Colonic mucosa (tissue), 4 donors: ENCODE measurements at places on chromosomes 6 and 20.

DNA sequence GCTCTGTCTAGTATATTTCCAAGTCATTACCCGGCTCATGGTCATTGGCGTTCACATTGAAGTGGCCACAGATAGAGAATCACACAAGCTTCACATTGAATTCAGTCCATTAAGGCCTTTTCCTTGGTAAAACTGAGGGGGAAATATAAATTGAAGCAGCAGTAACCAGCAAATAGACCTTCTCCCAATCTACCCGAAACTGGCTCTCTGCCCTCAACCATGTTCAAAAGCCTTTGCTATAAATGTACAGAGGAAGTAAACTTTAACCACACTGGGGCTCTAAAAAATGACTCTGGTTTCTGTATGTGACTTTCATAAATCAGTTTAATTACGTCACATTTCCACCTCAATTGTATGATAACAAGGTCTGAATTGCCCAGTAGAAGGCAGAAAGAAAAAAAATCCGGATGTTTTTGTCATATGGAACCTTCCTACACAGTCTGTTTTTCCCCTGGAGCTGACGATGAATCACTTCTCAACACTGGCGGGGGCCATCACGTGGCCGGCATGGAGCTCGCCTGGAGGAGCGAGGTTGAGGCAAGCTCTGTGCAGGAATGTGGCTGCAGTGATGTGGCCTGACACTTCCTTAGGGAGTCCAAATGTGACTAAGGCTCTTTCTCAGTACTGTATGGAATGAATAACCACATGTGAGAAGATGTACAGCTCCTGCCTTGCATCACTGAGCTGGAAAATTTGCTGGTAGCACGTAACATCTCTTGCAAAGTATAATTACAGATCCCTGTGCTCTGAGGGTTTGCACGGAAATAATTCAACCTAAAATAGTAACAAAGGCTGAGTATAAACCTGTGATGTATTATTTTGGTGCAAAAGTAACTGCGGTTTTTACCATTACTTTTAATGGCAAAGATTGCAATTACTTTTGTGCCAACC is 58.6 kb upstream of the SNX9 start:
- peak; percentile 87 for DNase-seq

- DNase-seq = no peak
Observed at GRCh38 chr6:158905277-158905676, 86.1 kb upstream of the EZR start.

DNA sequence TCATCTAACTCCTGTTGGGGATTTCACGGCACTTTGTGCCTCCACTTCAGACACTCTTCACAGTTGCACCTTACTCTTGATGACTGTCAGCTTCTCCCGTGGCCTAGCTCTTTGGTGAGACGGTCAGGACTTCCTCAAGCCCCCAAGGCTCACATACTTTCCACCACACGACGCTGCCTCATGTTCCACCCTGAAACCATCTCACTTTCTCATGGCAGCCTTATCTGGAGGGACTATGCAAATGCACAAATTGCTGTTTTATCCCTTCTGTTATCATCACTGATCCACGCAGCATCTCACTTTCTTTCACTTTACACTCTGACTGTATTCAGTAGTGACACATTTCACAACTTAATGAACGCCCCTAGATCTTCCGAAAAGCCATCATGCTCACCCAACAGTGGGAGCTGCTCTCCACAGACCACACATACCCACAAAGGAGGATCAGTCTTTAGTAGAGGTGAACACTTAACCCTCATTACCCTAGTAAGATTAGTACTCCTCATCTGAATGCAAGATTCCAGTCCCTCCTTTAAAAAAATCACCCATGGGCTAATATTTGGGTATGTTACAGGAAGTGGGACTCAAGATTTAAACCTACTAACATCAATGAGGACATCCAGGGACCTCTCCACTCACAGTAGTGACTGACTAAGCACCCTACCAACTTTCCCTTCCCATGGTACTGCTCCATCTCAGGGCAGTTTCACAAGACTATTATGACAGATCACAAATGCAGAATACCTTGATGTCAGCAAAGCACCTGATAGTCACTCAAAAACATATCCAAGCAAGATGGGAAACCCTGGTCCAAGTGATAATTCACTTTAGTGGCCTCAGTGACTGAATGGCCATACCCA is 35.4 kb downstream of the FYN start:
- no peak for DNase-seq

GRCh38 chr20:44495257-44495656 is 19.6 kb downstream of the TTPAL start:
- no peak for DNase-seq

DNA sequence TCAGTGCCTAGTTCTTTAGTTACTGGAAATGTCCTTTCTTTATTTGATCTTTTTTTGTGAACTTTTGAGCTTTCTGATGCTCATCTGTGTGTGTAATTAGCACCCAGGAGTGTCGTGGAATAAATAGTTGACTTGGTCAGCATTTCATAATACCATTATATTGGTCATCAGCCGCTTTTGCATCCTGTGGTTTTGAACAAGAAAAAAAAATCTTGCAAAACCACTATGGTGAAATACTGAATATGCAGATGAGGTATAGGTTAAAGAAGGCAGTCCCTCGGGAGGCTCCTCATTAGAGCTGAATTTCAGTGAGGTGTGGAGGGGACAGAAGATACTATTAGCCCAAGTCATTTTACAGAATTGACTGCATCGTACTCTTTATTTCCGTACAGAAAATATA is 90.1 kb downstream of the FOXO3 start:
- DNase-seq = no peak

DNA sequence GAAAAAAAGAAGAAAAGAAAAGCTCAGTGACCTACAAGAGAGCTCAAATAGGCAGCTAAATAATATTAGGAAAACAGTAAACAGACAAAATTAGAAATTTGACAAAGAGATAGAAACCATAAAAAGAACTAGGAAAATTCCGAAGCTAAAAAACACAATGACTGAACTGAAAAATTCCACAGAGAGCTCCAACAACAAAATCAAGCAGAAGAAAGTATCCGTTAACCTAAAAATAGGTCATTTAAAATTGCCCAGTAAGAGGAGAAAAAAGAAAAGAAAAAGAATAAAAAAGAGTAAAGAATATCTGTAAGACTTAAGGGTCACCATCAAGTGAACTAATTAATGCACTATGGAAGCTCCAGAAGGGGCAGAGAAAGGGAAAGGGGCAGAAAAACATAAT is 6.6 kb upstream of the ECHDC1 start:
- no peak for DNase-seq

- DNase-seq = peak; percentile 38
Observed at GRCh38 chr20:40945754-40946450, 82.7 kb upstream of the TOP1 start.

DNA sequence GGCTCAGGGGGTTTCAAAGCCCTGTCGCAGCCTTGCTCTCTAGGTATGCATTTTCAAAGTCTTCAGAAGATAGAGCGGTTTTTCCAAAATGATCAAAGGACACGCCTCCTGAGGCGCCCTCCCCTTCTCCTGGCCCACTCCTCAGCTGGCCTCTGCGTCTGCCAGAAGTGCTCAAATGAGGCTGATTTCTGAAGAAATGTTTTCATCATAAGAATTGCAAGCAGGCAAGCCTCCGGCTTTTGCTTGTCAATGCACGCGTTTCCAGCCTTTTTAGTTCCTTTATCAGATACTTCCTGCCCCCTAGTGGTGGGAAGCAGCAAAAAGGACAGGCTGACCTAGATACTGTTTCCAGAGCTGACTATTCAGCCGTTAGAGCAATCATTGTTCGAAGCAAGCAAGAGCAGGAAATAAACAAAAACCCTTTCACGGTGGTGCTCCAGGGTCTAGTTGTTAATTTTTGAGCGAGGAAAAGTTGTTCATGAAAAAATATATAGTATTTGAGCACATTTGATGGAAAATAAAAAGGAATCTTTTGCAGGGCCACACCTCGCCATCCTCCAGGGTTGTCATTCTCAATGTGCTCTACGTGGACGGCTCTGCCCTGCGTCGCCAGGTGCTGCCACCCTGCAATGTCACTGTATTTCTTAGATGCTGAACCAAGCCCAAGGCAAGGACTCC is 93.4 kb upstream of the ASF1A start:
- DNase-seq = peak; percentile 87

DNA sequence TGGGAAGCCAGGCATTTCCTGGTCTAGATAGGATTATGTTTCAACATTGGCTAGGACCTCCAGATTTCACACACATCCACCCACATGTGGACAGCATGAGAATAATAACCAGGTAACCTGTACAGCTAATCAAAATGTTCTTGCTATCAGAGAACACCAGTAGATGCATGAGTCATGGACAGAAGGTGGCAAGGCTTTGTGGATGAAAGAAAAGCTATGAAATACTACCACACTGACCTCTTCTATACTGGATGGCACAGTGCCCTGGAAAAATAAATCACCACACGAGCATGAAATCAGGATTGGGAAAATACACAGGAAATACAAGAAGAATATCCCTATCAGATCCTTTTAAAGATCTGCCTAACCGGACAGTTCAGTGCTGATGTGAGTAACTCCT is 113.0 kb downstream of the GMDS start:
- no peak for DNase-seq
